ENCODE measurements at places on chromosomes 3 and 15.

DNA sequence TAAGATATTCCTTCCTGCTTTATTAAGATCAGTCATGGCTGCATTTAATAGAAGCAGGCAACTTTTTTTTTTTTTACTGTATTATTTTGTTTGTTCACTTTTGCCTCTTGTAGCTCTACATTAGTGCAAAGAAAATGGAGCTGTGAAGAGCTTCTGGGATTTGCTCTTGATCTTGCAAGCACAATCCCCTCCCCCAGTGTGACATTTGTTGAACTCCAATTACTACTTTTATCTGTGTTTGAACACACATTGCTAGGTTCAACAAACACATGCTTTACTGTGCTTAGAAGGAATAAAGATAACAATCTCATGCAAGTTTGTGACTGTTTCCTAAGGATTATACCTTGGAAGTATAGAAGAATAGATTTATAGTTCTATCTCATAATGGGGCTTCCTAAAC, 648.8 kb downstream of the NLGN1 start:
- no peaks in the 10 kb centered on the region for H3K27me3 ChIP-seq
- no peak overlapping the region for H3K27ac ChIP-seq
- H3K4me3 ChIP-seq: no peak overlapping the region
- H3K4me1 ChIP-seq: no peaks in the 10 kb centered on the region
- no peaks in the 10 kb centered on the region for H3K36me3 ChIP-seq
- no peak for DNase-seq

DNA sequence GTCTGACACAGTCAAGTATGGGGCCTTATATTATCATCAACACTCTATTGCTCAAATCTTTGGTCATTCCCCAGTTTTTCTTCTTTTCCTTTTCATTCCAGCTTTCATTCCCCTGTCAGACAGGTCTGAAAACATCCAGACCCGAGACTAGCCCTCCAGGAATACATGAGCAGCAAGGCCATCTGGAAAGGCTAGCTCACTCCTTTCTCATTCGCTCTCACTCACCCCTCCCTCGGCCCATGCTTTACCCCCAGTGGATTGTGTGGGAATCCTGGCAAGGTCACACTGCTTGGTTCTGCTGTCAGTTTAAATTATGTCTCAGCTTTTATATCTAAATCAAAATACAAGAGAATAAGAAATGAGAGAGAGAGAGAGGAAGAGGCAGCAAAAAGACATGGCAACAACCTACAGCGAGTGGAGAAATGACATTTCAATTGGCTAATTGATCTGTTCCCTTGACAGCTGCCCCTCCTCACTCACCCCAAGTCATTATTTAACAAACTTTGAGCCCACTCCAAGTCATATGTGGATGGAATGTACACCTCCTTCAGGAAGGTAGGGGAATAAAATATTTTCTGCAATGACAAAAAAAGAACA, 962.2 kb downstream of the TUSC7 start:
- H3K4me1 ChIP-seq: no peaks in the 10 kb centered on the region
- no peak overlapping the region for H3K4me3 ChIP-seq
- no peaks in the 10 kb centered on the region for H3K36me3 ChIP-seq
- H3K27me3 ChIP-seq: no peaks in the 10 kb centered on the region
- DNase-seq: no peak

GRCh38 chr3:97871186-97871585, 49.4 kb downstream of the CRYBG3 start:
- H3K27me3 ChIP-seq: no peaks in the 10 kb centered on the region
- peak overlapping the region; percentile 70 for H3K27ac ChIP-seq
- no peaks in the 10 kb centered on the region for H3K36me3 ChIP-seq

DNA sequence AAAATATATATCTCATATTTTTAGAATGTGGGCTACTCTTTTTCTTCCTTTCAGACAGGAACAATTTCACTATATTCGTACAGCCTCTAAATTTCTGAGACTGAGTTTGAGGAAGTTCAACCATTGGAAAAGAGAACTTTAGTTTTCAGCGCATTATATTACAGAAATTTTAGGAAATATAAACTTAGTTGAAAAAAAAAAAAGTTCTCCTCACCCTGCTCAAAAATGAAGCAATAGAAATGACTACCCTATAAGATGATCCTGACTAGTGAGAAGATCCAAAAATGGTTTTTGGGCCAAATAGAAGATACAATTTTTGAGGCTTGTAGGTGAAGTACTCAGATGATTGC, 139.6 kb downstream of the MCTP2 start:
- no peak overlapping the region for H3K4me3 ChIP-seq
- H3K4me1 ChIP-seq: peaks cover 6% of the 10 kb centered on the region
- no peak for DNase-seq

DNA sequence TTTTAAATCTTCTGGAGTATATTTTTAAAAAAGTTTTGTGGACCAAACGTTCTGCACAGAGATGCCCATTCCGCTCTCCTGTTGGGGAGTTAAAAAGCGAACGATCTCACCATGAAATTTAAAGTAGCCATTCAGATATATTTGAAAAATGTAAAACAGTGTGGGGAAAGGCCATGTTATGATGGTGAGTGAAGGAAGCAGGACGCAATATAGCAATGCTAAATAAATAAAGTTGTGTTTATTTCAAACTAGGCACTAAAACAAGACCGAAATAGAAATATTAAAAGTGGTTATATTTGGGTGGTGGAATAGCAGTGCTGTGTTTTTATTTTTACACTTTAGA, 327 bp upstream of the CCDC13 start:
- no peaks in the 10 kb centered on the region for H3K4me1 ChIP-seq
- no peak for DNase-seq
- peak overlapping the region; percentile 78 for H3K27ac ChIP-seq
- no peaks in the 10 kb centered on the region for H3K36me3 ChIP-seq

GRCh38 chr3:194682694-194683310, 2.9 kb upstream of the FAM43A start:
- peaks cover 47% of the 10 kb centered on the region for H3K4me1 ChIP-seq
- H3K36me3 ChIP-seq: peaks cover 7% of the 10 kb centered on the region
- H3K27ac ChIP-seq: peak overlapping the region; percentile 80
- H3K27me3 ChIP-seq: no peaks in the 10 kb centered on the region

DNA sequence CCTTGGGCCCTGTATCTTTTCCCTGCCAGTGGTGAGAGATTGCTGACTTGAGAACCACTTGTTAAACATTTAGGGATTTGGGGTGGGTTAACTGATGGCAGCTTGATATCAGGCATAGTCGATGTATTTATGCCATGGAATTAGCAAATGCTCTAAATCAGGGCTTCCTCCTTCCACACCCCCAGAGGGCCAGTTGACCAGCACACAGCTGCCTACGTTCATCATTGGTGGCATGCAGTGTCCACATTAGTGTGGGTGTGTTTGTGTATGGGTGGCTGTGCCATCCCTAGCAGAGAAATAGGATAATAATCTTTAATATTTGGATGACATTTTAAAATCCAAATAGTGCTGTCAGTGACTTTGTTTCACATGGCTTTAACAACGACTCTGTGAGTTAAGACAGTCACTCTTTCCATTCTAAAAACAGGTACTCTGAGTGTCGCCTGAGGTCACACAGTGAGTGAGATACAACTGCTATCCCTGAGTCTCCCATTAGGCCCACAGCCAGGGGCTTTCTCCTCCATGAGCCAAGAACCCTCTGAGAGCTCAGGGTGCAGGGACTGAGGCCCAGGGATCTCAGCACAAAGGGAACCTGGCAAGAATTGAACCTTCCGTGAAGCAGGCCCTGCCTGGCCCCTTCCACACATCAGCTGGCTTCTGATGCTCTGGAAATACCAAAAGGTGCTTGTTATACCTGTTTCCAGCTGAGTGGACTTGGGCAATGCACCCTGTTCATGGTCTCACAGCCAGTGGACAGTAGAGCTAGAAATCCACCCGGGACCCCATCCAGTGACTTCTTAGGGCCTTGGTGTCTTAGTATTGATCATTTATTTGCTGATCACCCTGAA, 4.3 kb upstream of the LTF start:
- no peak overlapping the region for H3K4me3 ChIP-seq
- H3K27me3 ChIP-seq: peaks cover 5% of the 10 kb centered on the region
- peaks cover 4% of the 10 kb centered on the region for H3K4me1 ChIP-seq
- no peak for DNase-seq
- no peak overlapping the region for H3K27ac ChIP-seq
- H3K36me3 ChIP-seq: no peaks in the 10 kb centered on the region

DNA sequence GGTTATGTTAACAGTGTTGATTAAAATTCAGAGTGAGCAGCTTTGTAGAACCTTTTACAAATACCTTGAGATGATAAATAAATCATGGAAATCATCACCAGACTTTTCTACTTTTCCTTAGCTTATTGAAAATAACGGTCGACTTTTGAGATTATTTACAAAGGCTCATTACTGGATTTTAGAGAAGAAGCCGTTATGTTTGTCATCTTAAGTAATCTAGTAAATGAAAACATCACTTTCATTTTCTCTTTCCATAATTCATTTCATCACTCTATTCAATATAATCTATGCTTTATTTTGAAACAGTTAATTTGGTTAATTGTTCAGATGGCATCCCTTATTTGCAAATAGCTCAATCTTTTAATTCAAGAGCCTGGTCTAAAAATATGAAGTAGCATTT, 3.6 kb downstream of the PLCL2 start:
- no peaks in the 10 kb centered on the region for H3K4me1 ChIP-seq
- H3K36me3 ChIP-seq: no peaks in the 10 kb centered on the region
- no peak overlapping the region for H3K27ac ChIP-seq
- H3K27me3 ChIP-seq: peaks cover 4% of the 10 kb centered on the region
- H3K4me3 ChIP-seq: no peak overlapping the region

DNA sequence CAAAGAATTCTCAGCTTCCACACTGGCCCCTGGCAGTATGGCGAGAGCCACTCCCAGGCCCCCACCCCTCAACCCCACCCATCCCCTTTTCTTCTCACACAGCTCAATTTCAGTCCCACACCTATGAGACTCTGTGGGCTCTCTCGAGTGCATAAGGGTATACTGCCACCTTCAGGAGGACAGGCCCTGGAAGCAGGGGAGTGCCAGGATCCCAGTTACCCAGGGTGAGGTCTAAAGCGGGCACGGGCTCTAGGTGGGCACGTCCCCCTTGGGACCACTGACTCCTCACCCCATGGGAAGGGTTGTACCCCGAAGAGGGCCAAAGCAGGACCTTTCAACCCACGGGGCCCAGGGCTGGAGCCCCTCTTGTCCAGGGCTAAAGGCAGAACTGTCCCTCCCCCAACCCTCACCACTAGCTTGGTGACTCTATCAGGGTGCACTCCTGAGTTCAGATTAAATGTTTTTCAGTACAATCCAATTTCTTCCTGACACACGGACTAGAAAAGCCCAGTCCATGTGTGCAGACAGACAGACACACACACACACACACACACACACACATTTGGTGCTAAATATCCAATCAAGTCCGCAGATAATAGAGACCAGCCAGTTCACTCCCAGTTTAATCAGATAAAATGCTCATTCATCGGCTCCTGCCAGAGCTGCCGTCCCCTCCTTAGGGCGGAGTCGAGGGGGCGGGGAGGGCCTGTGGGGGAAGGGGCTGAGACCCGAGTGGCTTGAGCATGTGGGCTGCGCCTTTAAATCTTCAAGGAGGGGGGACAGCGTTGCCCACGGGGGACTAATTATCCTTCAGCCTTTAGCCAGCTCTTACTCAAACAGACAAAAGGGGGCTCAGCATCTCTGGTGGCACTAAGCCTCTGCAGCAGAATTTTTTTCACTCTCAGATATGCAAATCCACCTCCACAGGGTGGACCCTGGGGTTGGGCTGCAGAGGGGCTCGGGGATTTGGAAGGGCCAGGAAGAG, 59.3 kb downstream of the CYP11A1 start:
- no peak overlapping the region for H3K27ac ChIP-seq
- no peak overlapping the region for H3K4me3 ChIP-seq
- DNase-seq: no peak
- H3K4me1 ChIP-seq: no peaks in the 10 kb centered on the region
- H3K27me3 ChIP-seq: no peaks in the 10 kb centered on the region

- no peaks in the 10 kb centered on the region for H3K27me3 ChIP-seq
- H3K27ac ChIP-seq: no peak overlapping the region
- H3K36me3 ChIP-seq: no peaks in the 10 kb centered on the region
- DNase-seq: no peak
- H3K4me3 ChIP-seq: no peak overlapping the region
- H3K4me1 ChIP-seq: peaks cover 8% of the 10 kb centered on the region
Measured at GRCh38 chr3:151843275-151843674, 29.4 kb downstream of the AADAC start.

- no peaks in the 10 kb centered on the region for H3K36me3 ChIP-seq
- no peaks in the 10 kb centered on the region for H3K27me3 ChIP-seq
- DNase-seq: no peak
- H3K4me3 ChIP-seq: no peak overlapping the region
Measured at GRCh38 chr3:112376241-112376911, 43.4 kb downstream of the CD200 start.

GRCh38 chr15:96358001-96358801, 27.7 kb downstream of the NR2F2 start:
- H3K36me3 ChIP-seq: no peaks in the 10 kb centered on the region
- H3K27me3 ChIP-seq: peaks cover 28% of the 10 kb centered on the region
- H3K27ac ChIP-seq: peak overlapping the region; percentile 93
- DNase-seq: no peak

- no peaks in the 10 kb centered on the region for H3K36me3 ChIP-seq
- H3K4me3 ChIP-seq: no peak overlapping the region
- H3K27me3 ChIP-seq: no peaks in the 10 kb centered on the region
- DNase-seq: no peak
- peaks cover 12% of the 10 kb centered on the region for H3K4me1 ChIP-seq
Measured at GRCh38 chr3:51381333-51381705, 3.8 kb upstream of the MANF start.

GRCh38 chr3:189588070-189588469, 43.1 kb upstream of the TP63 start:
- no peaks in the 10 kb centered on the region for H3K27me3 ChIP-seq
- H3K4me3 ChIP-seq: no peak overlapping the region
- H3K36me3 ChIP-seq: no peaks in the 10 kb centered on the region
- peak overlapping the region; percentile 26 for H3K27ac ChIP-seq

- peaks cover 2% of the 10 kb centered on the region for H3K4me1 ChIP-seq
- H3K27me3 ChIP-seq: no peaks in the 10 kb centered on the region
- H3K36me3 ChIP-seq: no peaks in the 10 kb centered on the region
- no peak for DNase-seq
Measured at GRCh38 chr15:70579766-70580165, 183.6 kb downstream of the UACA start.

GRCh38 chr3:143634991-143635390, 213.3 kb downstream of the SLC9A9 start:
- H3K27me3 ChIP-seq: no peaks in the 10 kb centered on the region
- H3K27ac ChIP-seq: no peak overlapping the region
- no peak overlapping the region for H3K4me3 ChIP-seq
- H3K4me1 ChIP-seq: no peaks in the 10 kb centered on the region
- peaks cover 15% of the 10 kb centered on the region for H3K36me3 ChIP-seq

GRCh38 chr15:50452927-50453326, 28.7 kb downstream of the USP8 start:
- no peaks in the 10 kb centered on the region for H3K4me1 ChIP-seq
- H3K27ac ChIP-seq: no peak overlapping the region
- H3K36me3 ChIP-seq: peaks cover 6% of the 10 kb centered on the region

- no peaks in the 10 kb centered on the region for H3K4me1 ChIP-seq
- H3K27ac ChIP-seq: no peak overlapping the region
- no peak overlapping the region for H3K4me3 ChIP-seq
Measured at GRCh38 chr3:190224863-190225692, 97.2 kb downstream of the CLDN1 start.

- no peaks in the 10 kb centered on the region for H3K27me3 ChIP-seq
- H3K4me3 ChIP-seq: no peak overlapping the region
- H3K36me3 ChIP-seq: no peaks in the 10 kb centered on the region
- H3K4me1 ChIP-seq: no peaks in the 10 kb centered on the region
Measured at GRCh38 chr15:43877371-43877770, 50.6 kb downstream of the WDR76 start.

All from esophagus squamous epithelium (tissue), 5 donors.